ENCODE measurements at places on chromosomes 16 and 17.

GRCh38 chr16:46894036-46894672 is 10.0 kb downstream of the GPT2 start:
- no peak for DNase-seq

GRCh38 chr17:61537264-61537771 is 53.7 kb downstream of the NACA2 start:
- DNase-seq: no peak

DNA sequence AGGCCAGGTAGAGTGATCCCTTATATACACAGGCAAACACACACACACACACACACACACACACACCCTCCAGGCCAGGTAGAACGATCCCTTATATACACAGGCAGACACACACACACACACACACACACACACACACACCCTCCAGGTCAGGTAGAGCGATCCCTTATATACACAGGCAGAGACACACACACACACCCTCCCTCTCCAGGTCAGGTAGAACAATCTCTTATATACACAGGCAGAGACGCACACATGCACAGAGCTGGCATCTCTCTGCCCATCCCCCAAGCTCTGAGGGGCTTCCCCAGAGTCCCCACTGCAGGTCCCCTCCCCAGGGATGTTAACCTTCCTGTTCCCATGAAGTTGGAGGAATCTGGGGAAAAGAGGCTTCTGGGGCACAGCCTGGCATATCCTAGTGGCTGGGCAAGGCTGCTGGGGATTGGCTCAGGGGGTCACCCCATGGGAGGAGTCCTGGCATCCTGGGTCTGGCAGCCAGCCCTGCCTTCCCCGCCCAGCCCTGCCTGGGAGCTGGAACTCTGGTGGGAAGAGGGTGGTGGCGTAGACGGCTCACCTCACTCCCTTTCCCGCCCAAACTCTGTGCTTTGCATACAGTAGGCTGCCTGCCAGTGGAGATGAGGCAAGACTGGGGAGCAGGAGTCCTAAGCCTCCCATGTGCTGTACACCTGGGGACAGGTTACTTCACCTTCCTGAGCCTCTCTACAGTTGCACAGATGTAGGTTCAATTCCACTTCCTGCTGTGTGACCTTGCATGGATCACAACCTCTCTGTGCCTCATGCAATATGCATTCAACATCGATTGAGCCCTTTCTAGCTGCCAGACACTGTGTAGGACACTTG is 41.8 kb downstream of the TEKT5 start:
- DNase-seq: no peak

DNA sequence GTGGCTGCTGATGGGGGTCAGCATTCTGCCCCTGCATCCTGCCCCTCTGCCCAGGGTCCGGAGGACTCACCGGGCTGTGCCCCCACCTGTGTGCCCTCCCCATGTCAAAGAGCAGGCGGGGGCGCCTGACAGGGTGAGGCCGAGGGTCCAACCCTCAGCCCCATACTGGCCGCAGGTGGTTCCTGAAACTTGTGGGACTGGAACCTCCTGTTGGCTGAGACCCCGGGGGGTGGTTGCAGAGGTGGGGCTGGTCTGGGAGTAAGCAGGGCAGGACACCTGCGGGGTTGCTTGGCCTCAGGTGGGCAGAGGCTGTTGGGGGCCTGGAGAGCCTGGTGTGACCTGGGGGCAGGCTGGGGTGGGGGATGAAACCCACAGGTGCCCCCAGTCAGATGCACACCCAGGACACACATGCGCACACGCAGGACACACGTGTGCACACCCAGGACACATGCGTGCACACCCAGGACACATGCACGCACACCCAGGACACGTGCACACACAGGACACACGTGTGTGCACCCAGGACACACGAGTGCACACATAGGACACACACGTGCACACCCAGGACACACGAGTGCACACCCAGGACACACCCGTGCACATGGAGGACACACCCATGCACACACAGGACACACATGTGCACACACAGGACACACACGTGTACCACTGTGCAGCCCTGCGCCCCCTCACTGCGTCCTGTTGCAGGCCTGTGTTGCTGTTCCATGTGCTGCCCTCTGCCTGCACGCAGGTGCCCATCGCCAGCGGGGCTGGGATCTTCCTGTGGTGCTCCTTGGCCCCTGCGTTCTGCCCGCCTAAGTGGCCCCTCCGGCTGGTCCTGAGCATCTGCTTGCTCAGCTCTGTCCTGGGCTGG is 31.4 kb downstream of the SOX8 start:
- no peak for DNase-seq

GRCh38 chr17:43212641-43213490 is 1.2 kb downstream of the TMEM106A start:
- DNase-seq: no peak

DNA sequence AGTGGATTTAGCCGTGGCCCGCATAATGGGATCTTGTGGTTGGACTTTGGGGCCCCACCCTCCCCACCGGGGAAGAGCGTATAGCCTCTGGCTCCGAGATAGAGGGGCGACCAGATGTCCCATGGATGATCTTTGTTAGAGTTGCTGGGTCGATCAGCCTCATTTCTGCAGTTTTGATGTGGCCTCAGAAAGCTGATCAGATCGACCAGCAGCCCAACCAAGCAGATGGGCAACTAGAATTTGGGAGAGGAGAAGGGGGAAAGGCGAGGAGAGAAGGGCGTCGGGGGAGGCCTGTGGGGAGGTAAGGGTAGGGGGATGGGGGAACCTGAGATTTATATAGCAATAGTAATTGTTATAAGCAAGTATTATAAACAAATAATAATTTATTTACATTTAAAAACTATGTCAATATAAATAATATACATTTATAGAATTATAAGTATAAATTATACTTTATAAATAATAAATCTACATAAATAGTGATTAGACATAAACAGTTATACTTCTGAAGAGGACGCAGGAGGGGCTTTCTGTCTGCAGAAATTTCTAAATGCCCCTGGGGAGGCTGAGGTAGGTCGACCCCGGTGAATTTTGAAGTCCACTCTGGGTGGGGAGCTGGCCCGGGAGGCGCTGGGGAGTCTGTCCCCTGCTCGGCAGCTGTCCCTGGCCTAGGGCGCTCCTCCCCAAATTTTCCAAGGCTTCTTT is 136.3 kb downstream of the KCNJ12 start:
- DNase-seq: no peak

DNA sequence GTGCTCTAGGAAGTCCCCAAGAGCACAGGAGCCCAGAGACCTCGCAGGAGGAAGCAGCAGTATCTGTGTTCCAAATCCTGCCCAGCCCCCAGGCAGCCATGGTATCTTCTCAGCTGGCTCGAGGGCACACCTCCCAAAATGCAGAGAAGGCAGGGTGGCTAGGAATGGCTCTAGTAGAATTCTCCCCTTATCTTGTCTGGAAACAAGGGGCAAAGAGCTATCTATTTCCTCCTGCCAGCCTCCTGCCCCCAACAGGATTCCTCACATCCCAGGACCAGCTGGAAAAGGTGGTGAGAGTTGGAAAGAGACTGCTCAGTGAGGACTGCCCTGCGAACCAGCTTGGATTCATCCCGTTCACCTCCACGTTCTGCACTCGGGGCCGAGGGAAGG is 8.6 kb upstream of the TSPOAP1 start:
- DNase-seq: no peak

DNA sequence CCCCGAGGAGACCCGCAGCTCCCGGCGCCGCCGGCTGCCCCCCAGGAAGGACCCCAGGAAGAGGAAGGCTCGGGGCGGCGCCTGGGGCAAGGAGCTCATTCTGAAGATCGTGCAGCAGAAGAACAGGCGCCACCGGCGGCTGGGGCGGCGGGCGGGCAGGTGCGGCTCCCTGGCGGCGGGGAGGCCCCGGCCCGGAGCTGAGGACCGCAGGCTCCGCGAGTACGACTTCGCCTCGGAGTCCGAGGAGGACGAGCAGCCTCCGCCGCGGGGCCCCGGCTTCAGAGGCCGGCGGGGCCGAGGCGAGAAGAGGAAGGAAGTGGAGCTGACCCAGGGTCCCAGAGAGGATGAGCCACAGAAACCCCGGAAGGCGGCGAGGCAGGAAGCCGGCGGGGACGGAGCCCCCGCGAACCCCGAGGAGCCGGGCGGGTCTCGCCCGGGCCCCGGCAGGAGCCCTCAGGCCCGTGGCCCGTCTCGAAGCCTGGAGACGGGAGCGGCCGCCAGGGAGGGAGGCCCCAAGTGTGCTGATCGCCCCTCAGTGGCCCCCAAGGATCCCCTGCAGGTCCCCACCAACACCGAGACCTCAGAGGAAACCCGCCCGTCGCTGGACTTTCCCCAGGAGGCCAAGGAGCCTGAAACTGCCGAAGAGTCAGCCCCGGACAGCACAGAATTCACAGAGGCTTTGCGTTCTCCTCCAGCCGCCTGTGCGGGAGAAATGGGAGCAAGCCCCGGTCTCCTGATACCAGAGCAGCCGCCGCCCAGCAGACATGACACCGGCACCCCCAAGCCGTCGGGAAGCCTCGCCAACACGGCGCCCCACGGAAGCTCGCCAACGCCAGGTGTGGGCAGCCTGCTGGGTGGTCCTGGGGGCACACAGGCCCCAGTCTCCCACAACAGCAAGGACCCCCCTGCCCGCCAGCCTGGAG is 22.3 kb upstream of the ZFPM1 start:
- DNase-seq: no peak

DNA sequence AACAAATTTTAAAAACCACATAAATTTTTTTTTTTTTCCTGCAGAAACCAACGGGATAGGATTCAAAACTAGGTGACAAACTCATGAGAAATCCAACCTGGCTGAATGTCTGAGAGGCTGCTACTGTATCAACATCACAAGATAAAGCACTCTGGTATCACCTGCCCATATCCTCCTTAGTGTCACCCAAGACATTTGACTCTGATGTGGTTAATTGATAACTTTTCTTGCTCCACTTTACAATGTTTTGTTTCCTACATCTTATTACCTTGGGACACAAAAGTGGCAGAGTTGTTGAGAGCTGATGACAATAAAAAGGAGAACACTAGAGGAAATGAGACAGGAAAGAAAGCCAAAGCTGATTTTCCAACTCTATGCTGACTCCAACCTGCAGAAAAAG is 4.0 kb upstream of the FBXL20 start:
- no peak for DNase-seq

DNA sequence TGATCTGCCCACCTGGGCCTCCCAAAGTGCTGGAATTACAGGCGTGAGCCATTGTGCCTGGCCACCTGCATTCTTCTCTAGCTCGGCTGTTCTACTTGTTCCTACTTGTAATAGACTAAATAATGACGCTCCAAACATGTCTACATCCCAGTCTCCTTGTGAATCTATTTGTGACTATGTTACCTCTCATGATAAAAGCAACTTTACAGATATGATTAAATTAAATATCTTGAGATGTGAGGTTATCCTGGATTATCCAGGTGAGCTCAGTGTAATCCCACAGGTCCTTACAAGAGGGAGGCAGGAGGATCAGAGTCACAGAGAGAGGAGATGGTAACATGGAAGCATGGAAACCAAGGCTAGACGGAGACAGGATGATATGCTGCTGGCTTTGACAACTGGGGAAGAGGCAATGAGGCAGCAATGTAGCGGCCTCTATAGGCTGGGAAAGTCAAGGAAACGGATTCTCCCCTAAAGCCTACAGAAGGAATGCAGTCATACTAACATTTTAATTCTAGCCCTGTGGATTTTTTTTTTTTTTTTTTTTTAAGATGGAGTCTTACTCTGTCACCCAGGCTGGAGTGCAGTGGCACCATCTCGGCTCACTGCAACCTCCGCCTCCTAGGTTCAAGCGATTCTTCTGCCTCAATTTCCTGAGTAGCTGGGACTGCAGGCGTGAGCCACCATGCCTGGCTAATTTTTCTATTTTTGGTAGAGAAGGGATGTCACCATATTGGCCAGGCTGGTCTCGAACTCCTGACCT is 5.0 kb upstream of the LASP1 start:
- DNase-seq: peak; percentile 35

- DNase-seq: no peak
Measured at GRCh38 chr17:881778-882177, 97.8 kb downstream of the NXN start.

DNA sequence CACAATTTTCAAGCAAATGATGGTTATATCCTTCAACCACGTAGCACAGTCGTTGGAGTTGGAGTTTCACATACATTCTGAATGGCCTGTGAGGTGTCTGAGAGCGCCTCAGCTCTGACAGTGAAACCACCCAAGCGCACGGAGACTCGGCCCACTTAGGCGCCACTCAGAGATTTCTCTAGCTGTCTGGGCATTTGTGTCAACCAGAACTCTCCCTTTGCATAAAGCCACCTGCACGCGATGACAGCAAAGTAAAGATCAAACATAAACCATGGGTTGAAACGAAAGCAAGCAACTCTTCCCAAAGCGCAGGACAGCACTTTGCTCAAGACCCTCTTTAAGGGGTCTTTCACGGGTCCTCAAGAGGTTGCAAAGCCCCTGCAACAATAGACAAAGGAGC is 533 bp downstream of the SLC6A4 start:
- no peak for DNase-seq

- DNase-seq: peak; percentile 64
Measured at GRCh38 chr17:69870091-69870530, 204.9 kb upstream of the KCNJ16 start.
